ENCODE measurements at places on chromosomes 1 and 21. TPM values are rescaled to one million over a fixed set of nuclear protein-coding genes. Genes with fewer than 3 reads are reported as not detected.

The SLC45A1 gene
- 0.08 TPM for total RNA-seq

The FABP3 gene
- 28.2 TPM for total RNA-seq

The FAM229A gene
- total RNA-seq, result 3.3 TPM

The ACTL8 gene
- total RNA-seq, result not detected

The HRNR gene
- total RNA-seq, result not detected

The IL23R gene
- total RNA-seq, result 0.09 TPM

The LCE2C gene
- not detected for total RNA-seq

The CR1 gene
- 16.7 TPM for total RNA-seq

The RCSD1 gene
- total RNA-seq, result 15.0 TPM

The FRRS1 gene
- total RNA-seq, result 87.4 TPM
